ENCODE measurements at places on chromosomes 3 and 15.

- no peak for DNase-seq
Measured at GRCh38 chr3:189954733-189955665, 165.7 kb downstream of the P3H2 start.

DNA sequence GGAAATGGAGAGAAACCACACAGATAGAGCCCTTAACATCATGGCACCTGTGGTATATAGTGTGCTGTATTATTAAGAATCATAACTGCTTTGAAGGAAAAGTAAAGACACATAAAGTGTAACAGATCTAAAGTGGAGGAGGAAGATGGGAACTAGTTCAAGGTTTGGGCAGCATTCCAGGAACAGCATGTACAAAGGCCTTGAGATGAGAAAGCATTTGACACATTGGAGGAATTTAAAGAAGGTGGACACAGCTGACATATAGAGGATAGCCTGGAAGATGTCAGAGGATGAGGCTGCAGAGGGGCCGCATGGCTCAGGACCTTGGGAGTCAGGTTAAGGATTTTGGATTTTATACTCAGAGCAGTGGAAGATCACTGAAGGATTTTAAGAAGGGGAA lies 39.0 kb downstream of the LRTM1 start:
- DNase-seq: no peak

DNA sequence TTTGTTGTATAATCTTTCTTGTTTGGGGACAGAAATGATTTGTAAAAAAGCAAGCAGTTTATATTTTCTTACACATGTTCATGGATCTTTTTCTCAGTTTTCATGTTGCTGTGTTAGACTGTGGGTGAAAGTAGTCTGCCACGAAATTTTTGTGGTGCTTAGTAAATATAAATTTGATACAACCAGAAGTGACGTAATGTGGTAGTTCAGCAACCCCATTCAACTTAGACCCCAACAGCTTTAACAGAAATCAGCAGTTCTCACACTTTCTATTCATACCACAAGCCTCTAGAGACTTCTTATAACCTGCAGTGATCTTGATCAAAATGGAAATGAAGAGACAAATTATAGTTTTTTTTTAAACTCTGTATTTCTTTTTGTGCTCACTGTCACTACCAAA lies 120.2 kb upstream of the IGSF10 start:
- no peak for DNase-seq

- DNase-seq: no peak
Measured at GRCh38 chr3:10949197-10949596, 43.4 kb upstream of the SLC6A1 start.

DNA sequence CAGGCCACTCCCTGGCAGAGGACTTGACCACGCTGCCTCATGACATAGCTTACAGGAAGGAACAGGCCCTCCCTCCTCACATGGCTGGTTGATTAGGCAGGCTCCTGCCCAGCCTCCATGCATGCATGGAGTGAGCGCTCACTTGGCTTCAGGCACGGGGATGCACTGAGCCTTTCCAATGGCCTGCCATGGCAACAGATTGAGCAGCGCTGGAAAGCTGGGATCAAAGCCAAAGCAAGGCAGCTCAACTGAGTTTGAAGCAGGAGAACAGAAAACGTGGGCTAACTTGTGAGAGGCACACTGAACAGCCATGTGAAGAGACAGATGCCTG lies 5.9 kb upstream of the GRAMD2A start:
- DNase-seq: peak; percentile 99

GRCh38 chr3:8903191-8903590 lies 60.1 kb downstream of the RAD18 start:
- DNase-seq: no peak

DNA sequence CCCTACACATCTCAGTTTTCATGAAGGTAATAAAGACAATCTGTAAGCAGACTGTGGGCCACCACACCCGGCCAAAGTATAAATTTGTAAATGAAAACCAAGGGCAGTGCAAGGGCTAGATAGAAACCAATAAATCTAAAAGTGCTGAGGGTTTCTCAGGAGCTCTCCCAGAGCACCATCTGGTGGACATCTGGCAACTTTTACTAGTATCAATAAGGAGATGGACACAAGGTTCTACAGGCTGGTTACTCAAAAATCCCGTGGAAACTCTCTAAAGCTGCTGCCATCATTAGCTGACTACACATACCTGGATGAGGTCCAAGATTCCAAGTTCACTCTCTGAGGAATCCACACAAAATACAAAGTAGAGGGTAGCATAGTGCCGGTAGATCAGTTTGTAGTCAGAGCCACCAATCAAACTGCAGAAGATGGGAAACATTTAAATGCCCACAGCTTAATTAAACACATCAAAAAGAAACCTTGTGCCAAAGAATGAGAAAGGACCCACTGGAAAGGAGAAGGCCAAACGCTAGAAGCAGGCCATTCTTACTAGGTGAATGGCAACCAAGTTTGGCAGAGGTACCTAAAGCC lies 5.5 kb downstream of the AP3S2 start:
- DNase-seq: peak; percentile 19

GRCh38 chr3:183541738-183542137 lies 13.8 kb downstream of the KLHL6 start:
- DNase-seq: no peak

DNA sequence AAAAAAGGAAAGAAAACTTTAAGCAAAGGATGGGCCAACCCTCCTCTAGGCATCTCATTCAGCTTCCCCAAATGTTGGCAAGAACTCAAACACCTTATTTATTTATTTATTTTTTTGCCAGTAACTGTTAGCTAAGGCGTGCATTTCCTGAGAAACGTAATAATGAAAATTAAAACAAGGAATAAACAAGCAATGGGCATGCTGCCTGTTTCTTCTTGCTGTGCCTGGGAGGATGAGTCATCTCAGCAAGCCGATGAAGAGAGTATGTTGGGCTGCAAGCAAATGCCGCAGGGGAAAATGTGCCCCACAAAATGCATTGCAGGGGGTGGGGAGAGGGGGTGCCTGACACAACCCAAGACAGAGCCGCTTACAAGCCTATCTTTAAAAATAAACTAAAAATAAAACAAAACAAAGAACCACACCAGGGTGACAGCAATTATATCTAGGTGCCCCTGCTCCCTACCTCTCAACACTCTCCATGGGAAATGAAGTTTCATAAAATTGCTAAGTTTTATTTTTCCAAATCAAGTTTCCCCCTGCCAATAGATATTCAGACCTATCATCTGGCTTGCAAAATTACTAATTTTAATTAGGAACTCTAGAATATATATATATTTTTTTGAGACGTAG lies 40.3 kb downstream of the EIF4E3 start:
- DNase-seq: peak; percentile 18

DNA sequence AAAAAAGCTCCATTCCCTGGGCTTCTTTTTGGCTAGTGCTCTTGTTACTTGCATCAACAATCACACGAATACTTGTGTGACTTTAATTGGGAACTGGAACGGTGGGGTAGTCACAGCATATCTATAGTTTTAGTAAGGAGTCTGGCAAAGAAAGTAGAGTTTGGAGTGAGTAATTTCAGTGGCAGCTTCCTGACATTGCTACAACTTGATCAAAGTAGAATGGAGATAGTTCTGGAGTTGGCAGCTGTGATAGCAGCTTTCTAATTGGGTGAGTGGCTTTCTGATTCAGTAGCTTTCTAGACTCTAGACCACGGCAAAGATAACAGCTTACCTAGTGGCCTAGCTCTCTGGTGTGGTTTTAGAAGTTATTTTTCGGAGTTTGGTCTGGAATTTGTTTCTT lies 475.0 kb downstream of the TUSC7 start:
- DNase-seq: no peak

DNA sequence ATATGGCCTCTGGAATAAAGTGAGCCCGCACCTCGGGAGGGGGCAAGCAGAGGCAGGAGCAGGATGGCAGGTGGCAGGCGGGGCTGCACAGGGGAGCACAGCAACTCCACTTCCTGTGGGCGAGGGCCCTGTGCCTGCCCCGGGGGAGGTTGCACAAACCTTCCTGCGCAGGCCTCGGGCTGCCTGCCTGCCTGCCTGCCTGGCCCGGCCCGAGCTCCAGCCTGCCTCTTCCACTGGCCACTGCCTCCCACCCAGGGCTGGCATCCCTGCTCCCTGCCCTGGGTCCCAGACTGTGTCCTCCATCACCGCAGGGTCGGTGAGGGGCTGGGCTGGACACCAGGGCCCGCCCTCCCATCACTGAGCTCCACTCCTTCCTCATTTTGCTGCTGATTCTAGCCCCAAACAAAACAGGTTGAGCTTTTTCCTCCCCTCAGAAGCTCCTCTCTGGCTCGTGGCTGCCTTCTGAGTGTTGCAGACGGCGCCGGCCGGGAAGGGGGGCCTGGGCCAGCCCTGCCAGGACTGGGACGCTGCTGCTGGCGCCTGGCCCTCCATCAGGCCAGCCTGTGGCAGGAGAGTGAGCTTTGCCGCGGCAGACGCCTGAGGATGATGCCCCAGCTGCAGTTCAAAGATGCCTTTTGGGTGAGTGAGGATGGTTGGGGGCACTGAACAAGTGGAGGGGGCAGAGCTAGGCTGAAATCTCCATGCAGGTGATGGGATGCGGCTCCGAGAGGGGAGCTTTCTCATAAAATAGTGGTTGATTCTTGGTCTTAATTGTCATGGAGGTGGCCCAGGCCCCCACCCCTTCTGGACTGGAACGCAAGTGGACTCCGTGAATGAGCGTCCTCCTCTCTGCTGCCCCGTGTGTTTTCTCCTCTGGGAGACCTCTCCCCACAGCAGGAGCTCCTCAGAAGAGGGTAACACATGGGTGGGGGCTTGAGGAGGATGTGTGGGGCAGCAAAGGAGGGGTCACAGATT lies at the start of gene PSTPIP1:
Gene PSTPIP1 (plus strand): TSS at position 156 of the 975 bp plus-strand sequence. CDS start 448 bp downstream, at position 604.
- peak; percentile 68 for DNase-seq

- no peak for DNase-seq
Measured at GRCh38 chr15:100170291-100171210, 171.2 kb downstream of the ADAMTS17 start.

- no peak for DNase-seq
Measured at GRCh38 chr15:59686389-59686788, 2.7 kb downstream of the BNIP2 start.

GRCh38 chr15:92803852-92804609 lies 96.1 kb upstream of the CHD2 start:
- peak; percentile 26 for DNase-seq

DNA sequence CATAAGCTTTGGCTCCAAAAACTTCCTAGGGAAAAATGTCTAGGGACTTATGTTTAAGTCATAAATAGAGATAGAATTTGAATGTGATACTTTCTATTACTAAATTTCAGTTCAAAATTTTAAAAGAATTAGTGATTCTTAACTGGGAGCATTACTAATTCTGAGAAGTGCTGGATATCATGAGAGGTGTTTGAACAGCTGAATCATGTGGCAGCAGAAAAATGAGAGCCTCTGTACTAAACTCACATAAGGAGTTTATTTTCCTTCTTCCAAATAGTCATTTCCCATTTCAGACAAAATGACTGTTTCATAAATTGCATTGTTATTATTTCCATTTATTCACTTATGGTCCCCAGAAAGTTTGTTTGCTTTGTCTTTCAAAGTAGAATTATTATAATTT lies 62.7 kb downstream of the SLMAP start:
- DNase-seq: no peak

DNA sequence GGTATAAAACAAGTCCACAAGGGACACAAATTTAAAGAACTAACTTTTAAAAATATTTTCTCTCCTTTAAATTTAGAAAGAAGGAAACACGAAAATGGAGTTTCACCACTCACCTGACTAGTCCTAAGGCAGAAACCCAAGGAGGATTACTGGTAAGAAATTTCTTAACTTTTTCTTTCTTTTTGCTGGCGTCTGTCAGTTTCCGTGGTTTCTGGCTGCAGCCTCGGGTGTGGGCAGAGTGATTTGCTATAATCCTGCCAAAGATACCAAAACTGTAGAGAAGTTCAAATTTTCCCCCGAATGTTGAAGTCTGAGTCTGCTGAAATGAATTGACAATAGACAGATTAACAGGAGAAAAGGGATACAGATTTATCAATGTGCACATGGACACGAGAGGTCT lies 843.6 kb upstream of the ALCAM start:
- no peak for DNase-seq
